NCI-H2227 treated with DMSO at 0.1 percent for 48 hours (cell line): ENCODE measurements at places on chromosomes 7 and 10.

DNA sequence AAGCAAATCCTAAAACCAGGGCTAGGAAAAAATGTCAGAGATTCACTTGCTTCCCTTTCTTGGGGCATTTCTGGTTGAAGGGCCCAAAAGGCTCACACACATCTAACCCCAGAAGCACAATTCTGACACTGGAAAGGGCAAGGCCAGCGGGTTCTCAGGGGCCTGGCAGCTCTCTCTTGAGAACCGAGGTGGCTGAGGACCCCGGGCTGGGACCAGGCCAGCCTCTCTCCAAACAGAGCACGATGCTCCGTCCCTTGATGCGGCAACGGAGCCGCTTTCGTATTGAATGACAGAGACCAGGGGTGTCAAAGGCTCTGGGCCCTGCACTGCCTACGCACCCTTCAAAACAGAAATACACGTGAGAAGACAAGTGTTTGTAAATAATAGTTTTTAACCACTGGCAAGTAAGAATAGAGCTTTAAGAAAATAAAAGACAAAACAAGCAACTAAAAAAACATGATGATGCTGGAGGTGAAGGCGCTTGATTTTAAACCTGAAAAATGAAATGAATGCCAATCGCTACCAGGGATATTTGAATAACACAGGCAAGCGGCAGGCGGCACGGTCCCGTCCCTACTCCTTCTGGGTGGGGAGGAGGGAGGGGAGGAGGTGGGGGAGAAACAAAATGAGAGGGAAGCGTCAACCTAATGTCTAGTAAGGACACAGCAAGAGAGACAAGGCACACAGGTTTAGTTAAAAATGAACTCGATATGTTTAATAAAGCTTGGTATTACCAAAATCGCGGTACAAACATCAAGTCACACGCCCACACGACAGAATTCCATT is 68.0 kb downstream of the SLC29A4 start:
- no peak for DNase-seq

- no peak for DNase-seq
These were observed 11.3 kb downstream of the SAP25 start for GRCh38 chr7:100562195-100563099.

- no peak for DNase-seq
These were observed 24.3 kb downstream of the CAPZA2 start for GRCh38 chr7:116886543-116887156.

DNA sequence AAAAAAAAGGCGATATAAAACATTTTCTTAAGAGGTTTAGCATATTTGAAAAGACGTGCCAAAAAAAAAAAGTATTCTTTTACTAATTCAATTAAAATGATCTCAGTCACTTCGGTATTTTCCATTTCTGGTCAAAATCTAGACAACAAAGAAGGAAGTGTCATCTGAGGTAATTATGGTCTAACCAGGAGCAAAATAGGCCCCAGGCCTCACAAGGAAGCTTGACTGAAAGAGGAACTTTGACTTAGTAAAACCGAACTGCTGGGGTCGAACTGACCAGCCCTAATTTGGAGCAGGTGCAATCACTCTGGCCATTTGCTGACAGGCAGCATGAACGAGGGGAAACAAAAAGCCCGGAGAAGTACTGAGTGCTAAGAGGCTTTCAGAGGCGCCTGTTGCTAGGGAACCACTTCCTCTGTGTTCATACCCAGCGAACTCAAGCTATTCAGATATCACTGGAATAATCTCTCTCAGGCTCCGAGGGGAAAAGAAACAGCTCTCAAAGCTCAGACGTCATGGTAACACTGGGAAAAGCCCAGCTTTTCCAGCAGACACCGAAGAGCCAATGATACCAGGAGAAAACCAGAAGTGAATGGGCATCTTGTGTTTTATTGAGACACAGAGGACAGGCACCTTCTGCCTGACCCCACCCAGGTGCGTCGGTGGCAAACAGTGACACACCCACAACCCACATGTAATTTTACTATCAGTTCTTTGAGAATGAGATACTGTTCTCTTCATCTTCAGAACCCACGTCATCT is 126.5 kb downstream of the FAM107B start:
- DNase-seq, result peak; percentile 64

DNA sequence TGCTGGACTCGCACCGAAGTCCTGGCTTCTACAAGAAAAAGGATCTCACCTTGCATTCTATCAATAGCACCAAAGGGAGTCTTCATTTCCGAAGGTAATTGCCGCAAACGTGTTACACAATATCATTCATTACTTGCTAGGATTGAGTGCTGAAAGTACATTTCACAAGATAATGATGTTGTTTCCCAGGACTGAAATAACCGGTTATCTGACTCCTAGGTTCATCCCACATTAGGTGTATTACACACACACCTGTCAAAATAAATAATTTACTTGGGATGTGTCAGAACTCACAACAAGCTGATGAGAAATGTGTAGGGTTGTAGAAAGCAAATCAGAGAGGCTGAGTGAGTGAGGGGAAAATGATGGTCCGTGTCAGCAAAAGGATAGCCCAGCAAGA is 219.4 kb upstream of the RHOBTB1 start:
- DNase-seq, result peak; percentile 22

- no peak for DNase-seq
These were observed 66.1 kb upstream of the RNF148 start for GRCh38 chr7:122768827-122769226.

GRCh38 chr7:92809760-92810573 is 26.4 kb downstream of the CDK6 start:
- DNase-seq, result peak; percentile 45

- DNase-seq, result no peak
These were observed 58.8 kb downstream of the CREM start for GRCh38 chr10:35185260-35186034.

- no peak for DNase-seq
These were observed 116.2 kb downstream of the GRID1 start for GRCh38 chr10:86250399-86250798.

- DNase-seq, result no peak
These were observed 118.2 kb upstream of the FAM133B start for GRCh38 chr7:92708111-92709042.

- DNase-seq, result no peak
These were observed 223.6 kb downstream of the IPMK start for GRCh38 chr10:58044072-58044471.

GRCh38 chr7:150383710-150384397 is 4.7 kb downstream of the ZNF775 start:
- peak; percentile 75 for DNase-seq

DNA sequence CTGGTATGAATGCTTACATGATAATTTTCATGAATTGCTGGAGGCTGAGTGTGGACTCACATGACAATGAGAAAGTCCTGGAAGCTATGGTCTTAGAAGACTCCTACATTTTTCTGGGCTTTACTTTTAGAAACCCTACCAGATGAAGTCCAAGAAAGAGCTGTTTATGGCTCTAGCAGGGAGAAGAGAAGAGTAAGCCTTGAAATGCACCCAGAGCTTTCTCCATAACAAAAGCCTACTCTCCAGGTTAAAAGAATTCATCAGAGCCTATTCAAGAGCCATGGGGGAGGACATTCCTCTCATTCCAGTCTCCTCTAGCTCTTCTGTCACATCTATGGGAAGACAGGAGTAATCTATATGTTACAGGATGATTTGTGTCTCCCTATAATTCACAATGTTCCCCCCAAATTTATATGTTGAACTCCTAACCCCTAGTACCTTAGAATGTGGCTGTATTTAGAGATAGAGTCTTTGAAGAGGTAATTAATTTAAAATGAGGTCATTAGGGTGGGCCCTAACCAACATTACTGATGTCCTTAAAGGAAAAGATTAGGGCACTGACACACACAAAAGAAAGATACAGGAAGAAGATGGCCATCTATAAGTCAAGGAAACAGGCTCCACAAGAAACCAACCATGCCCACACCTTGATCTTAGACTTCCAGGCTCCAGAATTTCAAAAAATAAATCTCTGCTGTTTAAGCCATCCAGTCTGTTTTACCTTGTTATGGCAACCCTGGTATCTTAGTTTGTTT is 193.8 kb upstream of the PTER start:
- no peak for DNase-seq
